ENCODE measurements at places on chromosomes 5 and 9. TPM values are rescaled to one million over a fixed set of nuclear protein-coding genes. Genes with fewer than 3 reads are reported as not detected.

Gene SLC25A25
- total RNA-seq, result 8.5 TPM

Gene GAPT
- not detected for total RNA-seq

DNA sequence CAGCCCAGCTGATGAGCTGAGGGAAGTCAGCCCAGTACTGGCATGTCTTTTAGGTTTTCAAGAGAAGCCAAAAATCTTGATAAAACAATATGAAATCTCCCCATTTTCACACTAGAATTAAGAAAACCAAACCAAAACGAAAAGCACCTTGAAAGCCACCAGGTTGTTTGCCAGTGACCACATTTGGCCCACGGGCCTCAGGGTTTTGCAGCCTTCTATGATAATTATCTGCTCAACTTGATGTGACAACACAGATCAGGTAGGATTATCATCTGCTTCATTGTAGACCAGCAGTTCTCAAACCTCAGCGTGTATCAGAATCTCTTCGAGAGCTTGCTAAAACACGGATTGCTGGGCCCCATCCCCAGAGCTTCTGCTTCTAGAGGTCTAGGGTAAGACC, 101.4 kb downstream of the GALNT10 start:
- no peaks in the 10 kb centered on the region for H3K36me3 ChIP-seq
- H3K27ac ChIP-seq, result no peak overlapping the region
- no peaks in the 10 kb centered on the region for H3K27me3 ChIP-seq
- peaks cover 17% of the 10 kb centered on the region for H3K4me1 ChIP-seq

DNA sequence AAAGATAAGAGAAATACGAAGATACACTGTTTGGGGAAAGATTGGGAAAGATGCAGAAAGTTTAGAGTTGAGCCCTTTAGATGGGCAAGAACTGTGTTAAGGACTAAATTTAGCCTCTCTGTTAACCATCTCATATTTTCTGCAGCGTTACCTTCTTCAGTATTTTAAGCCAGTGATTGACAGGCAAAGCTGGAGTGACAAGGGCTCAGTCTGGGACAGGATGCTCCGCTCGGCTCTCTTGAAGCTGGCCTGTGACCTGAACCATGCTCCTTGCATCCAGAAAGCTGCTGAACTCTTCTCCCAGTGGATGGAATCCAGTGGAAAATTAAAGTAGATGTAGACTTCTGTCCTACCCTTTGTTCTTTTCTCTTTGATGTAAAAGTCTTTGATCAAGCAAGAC, 26.4 kb upstream of the LNPEP start:
- no peak for DNase-seq
- no peak overlapping the region for H3K27ac ChIP-seq
- H3K27me3 ChIP-seq, result no peaks in the 10 kb centered on the region
- H3K4me3 ChIP-seq, result no peak overlapping the region
- H3K4me1 ChIP-seq, result no peaks in the 10 kb centered on the region

DNA sequence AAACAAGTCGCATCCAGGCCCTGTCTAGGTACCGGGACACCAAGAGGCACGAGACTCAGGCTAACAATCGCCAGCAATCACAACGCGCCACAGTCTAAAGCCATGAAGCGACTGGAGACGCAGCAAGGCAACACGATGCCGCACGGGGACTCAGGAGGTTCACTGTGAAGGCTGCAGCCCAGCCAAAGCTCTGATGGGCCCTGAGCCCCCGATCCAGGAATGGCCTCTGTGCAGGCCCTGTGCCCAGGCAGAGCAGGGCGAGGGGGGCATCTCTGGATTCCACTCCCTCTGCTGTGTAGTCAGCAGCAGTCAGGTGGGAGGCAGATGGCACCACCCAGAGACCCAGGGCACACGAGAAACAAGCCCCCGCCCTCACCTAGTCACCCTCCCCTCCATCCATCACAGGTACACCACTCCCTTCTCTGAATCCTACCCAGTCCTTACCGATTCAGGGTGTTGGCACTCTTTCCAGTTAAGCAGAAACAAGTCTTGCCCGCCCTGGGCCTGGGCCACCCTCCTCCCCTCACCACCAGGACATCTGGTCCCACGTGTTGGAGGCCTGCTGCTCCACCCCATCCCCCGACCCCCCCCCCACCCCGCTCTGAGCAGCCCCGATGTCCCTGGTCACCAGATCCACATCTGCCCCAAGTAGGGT, 1.1 kb downstream of the RALGDS start:
- peaks cover 26% of the 10 kb centered on the region for H3K4me1 ChIP-seq
- H3K4me3 ChIP-seq, result peak overlapping the region; percentile 93
- no peaks in the 10 kb centered on the region for H3K27me3 ChIP-seq

- H3K27me3 ChIP-seq, result no peaks in the 10 kb centered on the region
- H3K4me3 ChIP-seq, result no peak overlapping the region
- no peak for DNase-seq
Measured at GRCh38 chr5:134582281-134582680, 50.3 kb downstream of the SAR1B start.

DNA sequence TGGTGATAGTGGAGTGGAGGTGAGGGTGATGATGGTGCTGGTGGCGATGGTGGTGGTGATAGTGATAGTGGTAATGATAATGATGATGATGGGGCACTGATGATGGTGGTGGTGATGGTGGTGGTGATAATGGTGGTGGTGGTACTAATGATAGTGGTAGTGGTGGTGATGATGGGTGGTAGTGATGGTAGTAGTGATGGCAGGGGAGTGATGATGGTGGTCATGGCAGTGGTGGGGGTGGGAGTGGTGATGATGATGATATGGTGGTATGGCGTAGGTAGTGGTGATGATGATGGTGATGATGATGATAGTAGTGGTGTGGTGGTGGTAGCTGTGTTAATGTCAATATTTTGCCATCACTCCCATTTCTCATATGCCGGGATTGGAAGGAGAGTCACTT, 44.5 kb upstream of the ORM1 start:
- H3K27me3 ChIP-seq, result no peaks in the 10 kb centered on the region
- no peak for DNase-seq
- no peaks in the 10 kb centered on the region for H3K4me1 ChIP-seq
- no peak overlapping the region for H3K4me3 ChIP-seq
- no peaks in the 10 kb centered on the region for H3K36me3 ChIP-seq
- H3K27ac ChIP-seq, result no peak overlapping the region

All from neural progenitor cell (in vitro differentiated cells).